ENCODE measurements at places on chromosomes 7 and 10.

- DNase-seq, result no peak
Observed at GRCh38 chr10:49844775-49845595, 82.9 kb upstream of the OGDHL start.

- DNase-seq, result no peak
Observed at GRCh38 chr10:121675344-121675743, 77.1 kb upstream of the FGFR2 start.

- no peak for DNase-seq
Observed at GRCh38 chr10:71225291-71226058, 13.1 kb downstream of the UNC5B start.

- DNase-seq, result no peak
Observed at GRCh38 chr7:100655908-100656674, at the start of gene ACTL6B. ACTL6B (minus strand) TSS chr7:100656448; CDS start chr7:100656354, 94 bp downstream.

DNA sequence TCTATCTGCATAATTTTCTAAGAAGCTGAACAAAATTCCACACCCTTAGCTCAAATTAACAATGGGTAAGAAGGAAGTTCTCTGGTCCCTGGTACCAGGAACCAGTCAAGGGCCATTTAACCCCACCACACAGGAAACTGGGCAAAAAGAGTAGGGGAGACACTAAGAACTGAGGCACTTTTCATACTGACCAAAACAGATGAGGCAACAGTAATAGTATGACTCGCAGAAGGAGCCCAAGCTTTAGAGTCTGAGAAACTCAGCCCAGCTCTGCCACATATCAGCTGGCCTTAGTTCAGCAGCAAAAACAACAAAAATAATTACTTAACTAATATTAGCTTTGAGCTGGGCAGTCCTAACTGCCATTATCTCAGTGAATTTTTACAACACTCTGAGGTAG, 221.2 kb downstream of the FAM107B start:
- no peak for DNase-seq

DNA sequence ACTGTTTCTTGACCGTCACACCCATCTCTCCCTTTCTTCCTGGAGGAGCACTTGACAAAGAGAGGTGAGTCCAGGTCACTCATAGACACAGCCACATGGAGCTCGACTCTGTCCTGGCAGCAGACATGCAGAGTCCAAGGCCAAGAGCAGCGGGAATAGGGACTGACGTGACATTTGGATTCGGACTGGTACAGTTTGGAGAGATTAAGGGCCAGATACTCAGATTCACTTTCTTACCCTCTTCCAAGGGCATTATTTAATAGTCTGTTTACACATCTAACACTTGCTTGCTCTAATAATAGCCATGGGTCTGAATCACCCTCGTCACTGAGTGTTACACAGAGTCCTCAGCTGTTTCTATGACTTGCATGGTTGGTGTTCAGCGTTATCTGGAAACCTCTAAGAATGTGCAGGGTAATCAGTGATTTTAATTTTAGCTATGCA, 39.2 kb upstream of the OTUD1 start:
- DNase-seq, result no peak

DNA sequence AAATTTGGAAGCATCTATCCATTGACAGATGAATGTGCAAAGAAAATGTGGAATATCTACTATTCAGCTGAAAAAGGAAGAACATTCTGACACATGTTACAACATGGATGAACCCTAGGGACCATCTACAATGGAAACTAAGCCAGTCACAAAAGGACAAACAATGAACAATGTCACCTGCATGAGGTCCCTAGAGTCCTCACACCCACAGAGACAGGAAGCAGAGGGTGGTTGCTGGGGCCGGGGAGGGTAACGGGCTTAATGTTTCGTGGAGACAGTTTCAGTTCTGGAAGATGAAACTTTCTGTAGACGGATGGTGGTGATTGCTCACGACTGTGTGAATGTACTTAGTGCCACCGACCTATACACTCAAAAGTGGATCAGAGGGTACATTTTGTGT, 282.9 kb downstream of the ADARB2 start:
- DNase-seq, result no peak

DNA sequence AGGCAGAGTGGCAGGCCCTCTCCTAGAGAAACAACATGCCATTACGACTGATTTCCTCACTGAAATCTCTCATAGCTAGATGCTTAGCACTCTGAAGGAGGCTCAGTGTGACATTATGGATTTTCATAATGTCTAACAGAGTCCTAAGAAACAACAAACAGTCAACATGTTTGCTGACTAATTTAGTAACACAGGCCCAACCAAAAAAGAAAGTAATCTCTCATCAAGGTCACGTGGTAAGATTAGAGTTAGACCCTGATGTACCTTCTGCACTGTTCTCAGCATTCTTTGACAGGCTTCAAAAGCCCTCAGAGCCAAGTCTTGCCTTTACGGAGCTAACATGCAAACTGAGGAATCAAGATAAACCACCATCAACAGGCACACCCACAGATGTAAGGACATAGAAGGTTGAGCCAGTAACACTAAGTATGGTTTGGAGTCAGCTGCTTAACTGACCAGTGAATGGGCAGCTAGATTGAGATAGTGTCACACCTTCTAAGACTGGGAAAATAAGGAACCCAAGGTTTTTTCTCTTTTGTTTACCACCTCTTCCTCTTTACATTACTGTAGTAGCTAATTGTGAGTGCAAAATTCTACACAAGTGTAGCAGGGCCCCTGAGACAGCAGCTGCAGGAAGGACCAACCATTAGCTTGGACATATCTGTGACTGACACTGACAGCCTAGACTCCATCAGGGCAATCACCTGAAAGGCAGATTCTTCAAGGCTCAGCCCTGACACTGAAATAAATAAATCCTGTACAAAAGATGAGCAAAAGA, 15.3 kb upstream of the KCNIP2 start:
- no peak for DNase-seq

- DNase-seq, result no peak
Observed at GRCh38 chr10:130254662-130255061, 118.5 kb downstream of the GLRX3 start.

DNA sequence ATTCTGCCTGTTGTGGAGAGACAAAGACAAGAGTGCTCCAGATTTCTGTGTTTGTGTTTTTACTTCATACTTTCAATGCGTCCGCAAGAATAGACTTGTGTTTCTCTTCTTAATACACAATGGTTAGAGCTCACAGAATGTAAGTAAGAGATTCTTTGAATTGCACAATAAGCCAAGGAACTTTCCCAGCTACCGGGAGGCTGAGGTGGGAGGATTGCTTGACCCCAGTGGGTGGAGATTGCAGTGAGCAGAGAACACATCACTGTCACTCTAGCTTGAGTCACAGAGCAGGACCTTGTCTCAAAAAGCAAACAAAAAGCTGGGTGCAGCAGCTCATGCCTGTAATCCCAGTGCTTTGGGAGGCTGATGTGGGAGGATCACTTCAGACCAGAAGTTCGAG, 250.7 kb upstream of the MYO3A start:
- DNase-seq, result no peak

Measured in activated T-helper 1 cell treated with anti-CD3 and anti-CD28 coated beads, Interleukin-2, amount 50 U/mL, for 16 hours (primary cell).